ENCODE measurements at places on chromosomes 11 and 22.

DNA sequence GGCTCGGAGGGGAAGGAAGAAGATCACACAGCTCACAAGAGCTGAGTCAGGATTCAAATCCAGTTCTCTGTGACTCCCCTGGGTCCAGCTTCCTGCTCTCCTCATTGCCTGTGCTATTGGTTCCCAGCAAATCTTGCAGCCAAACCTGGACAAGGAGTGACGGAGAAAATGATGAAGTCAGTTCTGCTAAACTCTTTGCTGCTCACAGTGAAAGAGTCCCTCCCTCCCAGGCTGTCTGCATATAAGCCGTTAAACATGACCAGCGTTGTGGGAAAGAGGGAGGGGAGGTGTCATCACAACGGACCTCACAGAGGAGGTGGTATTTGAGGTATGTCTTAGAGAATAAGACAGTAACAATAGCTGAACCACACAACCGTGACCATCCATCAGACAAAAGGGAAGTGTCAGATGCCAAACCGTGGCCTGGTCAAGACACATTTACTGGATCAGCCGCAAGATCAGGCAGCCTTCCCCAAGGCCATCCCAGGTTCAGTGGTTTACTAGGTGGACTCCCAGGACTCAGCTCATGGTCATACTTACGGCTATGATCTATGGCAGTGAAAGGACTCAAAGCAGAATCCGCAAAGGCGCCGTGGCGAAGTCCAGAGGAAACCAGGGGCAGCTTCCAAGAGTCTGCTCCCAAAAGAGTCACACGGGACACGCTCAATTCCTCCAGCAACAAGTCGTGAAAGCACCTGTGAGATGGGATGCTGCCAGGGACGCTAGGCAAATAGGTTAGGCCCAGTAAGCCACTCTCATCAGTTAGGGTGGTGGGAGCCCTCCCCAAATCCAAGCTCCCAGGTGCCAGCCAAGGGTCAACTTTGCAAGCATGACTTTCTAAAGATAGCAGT, 2.8 kb upstream of the CYTH4 start:
- DNase-seq = no peak

DNA sequence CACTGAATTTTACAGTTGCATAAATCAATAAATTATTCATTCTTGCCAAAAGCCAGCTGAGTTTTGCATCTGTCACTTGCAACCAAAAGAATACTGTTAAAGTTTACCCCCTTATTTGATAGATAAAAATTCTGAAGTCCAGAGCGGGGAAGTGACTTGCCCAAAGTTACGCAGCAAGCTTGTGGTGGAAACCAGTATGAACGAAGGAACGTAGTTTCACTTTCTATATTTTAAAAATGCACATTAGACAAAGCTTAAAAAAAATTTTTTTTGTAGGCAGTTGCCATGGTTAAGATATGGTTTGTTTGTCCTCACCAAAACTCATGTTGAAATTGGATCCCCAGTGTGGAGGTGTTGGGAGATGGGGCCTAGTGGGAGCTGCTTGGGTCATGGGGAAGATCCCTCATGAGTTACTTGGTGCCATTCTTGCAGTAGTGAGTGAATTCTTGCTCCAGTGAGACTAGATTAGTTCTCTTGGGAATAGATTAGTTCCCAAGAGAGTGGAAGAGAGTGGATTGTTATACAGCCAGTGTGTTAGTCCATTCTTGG, 46.3 kb upstream of the SEZ6L start:
- DNase-seq = no peak

DNA sequence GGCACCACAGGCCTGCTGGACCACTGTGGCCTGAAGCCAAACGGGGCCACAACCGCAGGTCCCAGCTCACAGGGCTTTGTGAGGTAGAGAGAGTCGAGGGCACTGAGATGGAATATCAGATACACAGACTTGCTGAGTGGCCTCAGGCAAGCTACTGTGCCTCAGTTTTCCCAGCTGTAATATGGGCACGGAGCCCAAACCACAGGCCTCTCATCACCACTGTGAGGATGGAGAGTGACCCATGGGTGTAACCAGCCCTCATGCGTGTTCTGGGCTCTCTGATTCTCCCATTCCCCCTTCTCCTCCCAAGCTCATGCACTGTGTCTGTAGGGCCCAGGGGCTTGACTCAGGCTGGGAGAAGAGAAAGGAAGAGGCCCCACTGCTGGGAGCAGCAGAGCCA, 4.2 kb downstream of the UNC93B1 start:
- DNase-seq = no peak

- DNase-seq = no peak
These were observed 11.0 kb downstream of the CSTPP1 start for GRCh38 chr11:46947399-46948077.

DNA sequence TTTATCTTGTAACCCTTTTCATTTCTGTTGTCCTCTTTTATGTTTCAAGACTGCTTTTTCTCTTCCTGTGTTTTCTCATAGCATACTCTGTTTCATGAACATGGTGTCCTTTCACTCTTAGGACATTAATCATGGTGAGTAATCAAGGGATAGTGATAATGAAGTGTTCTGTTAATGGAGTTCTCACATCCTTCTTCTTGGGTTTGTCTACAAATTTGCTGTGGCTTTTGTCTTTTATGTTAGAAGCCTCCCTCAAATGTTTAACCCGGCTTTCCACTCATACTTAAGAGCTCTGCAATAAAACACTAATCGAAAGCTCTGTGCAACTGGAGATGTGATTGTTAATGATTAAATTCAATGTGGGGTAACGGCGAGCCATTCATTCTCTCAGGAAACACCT, 593.6 kb downstream of the NELL1 start:
- no peak for DNase-seq

All from RWPE2 (cell line).